ENCODE measurements at places on chromosomes 12 and 14. TPM values are rescaled to one million over a fixed set of nuclear protein-coding genes. Genes with fewer than 3 reads are reported as not detected.

- no peak for DNase-seq
These were observed 253.3 kb downstream of the AEBP2 start for GRCh38 chr12:19692566-19692965.

- peak; percentile 21 for DNase-seq
These were observed 281.2 kb downstream of the PAWR start for GRCh38 chr12:79409562-79409961.

- no peak for DNase-seq
These were observed 16.8 kb downstream of the C12orf43 start for GRCh38 chr12:120999191-121000120.

DNA sequence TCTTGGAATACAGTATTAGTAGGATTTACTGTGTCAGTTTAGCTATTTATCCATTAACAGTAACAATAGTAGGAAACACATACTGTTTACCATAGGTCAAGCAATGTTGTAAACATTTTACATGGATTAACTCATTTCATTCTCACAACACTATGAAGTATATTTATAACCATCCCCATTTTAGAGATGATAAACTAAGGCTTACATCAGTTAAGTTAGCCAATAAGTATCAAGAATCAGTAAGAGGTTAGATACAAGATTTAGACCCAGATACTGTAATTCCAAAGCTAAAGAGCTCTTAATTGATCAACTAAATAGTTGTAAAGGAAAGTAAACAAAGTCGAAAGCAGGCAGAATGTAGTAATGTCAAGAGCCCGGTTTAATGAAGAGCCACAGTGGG lies 1.1 kb downstream of the SYNJ2BP start:
- no peak for DNase-seq

The KITLG gene
- total RNA-seq = 213 TPM

The IL23A gene
- not detected for total RNA-seq

The DENND5B gene
- 65.3 TPM for total RNA-seq

The CIROP gene
- total RNA-seq = not detected

All from cerebellum (tissue), 4 donors.